ENCODE measurements at places on chromosomes 7 and 10. TPM values are rescaled to one million over a fixed set of nuclear protein-coding genes. Genes with fewer than 3 reads are reported as not detected.

GRCh38 chr10:597976-598375, 91.5 kb downstream of the DIP2C start:
- H3K36me3 ChIP-seq = no peaks in the 10 kb centered on the region
- H3K4me1 ChIP-seq = peaks cover 15% of the 10 kb centered on the region
- H3K27ac ChIP-seq = peak overlapping the region; percentile 63

Gene AGBL3
- not detected for total RNA-seq

GRCh38 chr7:127253281-127254162, 781 bp upstream of the GRM8 start:
- peak; percentile 77 for DNase-seq
- H3K4me3 ChIP-seq = peak overlapping the region; percentile 52
- H3K36me3 ChIP-seq = no peaks in the 10 kb centered on the region

Gene AGAP5
- total RNA-seq = 8.0 TPM

- no peak overlapping the region for H3K27ac ChIP-seq
- no peak overlapping the region for H3K4me3 ChIP-seq
- no peaks in the 10 kb centered on the region for H3K27me3 ChIP-seq
- DNase-seq = no peak
- H3K4me1 ChIP-seq = no peaks in the 10 kb centered on the region
Observed at GRCh38 chr10:112203328-112204076, 19.9 kb upstream of the GPAM start.

DNA sequence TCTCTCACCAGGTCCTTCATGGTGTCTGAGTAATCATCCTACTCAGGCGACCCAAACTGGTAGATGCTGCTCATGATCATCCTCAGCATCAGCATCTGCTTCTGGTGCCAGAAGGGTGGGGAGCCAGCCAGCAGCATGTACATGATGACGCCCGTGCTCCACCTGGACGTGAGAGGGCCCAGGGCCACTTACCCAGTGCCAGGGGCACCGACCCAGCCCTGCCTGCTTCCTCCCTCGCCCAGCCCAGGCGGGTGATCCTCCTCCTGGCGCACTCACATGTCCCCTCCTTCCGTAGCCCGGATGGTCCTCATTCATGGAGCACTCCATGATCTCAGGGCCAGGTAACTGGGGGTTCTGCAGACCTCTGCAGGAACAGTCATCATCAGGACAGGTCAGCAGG, 764.8 kb upstream of the ZNF722 start:
- no peaks in the 10 kb centered on the region for H3K27me3 ChIP-seq
- no peak overlapping the region for H3K4me3 ChIP-seq
- H3K27ac ChIP-seq = no peak overlapping the region

Gene GSTO2
- 9.5 TPM for total RNA-seq

DNA sequence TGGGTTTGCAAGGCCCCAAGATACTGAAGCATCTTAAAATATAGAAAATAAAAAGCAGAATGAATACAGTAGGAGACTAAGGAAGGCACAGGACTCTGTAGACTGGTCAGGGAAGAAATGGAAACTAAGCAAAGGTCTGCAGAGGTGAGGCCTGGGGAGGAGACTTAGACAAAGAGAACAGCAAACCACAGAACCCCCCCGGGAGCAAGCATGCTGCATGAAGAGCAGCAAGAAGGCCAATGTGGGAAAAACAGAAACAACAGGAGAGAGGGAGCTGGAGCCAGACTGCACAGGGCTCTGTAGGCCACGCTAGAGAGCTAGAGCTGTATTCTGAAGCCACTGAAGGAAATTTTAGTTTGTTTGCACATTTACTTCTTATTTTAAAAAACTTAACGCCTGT, 45.7 kb upstream of the ARID5B start:
- H3K27me3 ChIP-seq = no peaks in the 10 kb centered on the region
- no peak overlapping the region for H3K4me3 ChIP-seq
- H3K4me1 ChIP-seq = no peaks in the 10 kb centered on the region
- H3K27ac ChIP-seq = no peak overlapping the region
- no peak for DNase-seq

DNA sequence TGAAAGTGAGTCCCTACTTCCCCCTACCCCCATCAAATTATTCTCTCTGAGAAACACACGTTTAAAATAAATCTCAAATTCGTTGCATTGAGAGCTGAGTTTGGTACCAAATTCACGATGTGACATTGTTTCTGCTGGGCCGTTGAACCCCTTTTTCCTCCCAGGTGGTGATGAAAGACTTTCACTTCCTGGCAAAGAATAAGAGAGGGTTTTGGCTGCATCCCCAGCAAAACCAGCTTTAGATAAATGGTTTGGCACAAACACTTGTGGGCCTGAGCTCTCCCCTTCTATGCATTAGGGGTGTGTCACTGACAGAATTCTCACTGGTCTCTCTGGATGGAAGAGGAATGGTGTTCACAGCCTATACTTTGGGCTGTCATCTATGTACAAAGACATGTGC, 8.8 kb upstream of the DNTT start:
- H3K27me3 ChIP-seq = no peaks in the 10 kb centered on the region
- DNase-seq = no peak
- no peak overlapping the region for H3K27ac ChIP-seq
- peaks cover 7% of the 10 kb centered on the region for H3K4me1 ChIP-seq
- H3K4me3 ChIP-seq = no peak overlapping the region

Gene CHRM2
- total RNA-seq = 9.4 TPM

- no peaks in the 10 kb centered on the region for H3K4me1 ChIP-seq
- H3K27ac ChIP-seq = no peak overlapping the region
- no peak overlapping the region for H3K4me3 ChIP-seq
- no peaks in the 10 kb centered on the region for H3K27me3 ChIP-seq
- no peaks in the 10 kb centered on the region for H3K36me3 ChIP-seq
Observed at GRCh38 chr7:34675749-34676374, 17.8 kb downstream of the NPSR1 start.

DNA sequence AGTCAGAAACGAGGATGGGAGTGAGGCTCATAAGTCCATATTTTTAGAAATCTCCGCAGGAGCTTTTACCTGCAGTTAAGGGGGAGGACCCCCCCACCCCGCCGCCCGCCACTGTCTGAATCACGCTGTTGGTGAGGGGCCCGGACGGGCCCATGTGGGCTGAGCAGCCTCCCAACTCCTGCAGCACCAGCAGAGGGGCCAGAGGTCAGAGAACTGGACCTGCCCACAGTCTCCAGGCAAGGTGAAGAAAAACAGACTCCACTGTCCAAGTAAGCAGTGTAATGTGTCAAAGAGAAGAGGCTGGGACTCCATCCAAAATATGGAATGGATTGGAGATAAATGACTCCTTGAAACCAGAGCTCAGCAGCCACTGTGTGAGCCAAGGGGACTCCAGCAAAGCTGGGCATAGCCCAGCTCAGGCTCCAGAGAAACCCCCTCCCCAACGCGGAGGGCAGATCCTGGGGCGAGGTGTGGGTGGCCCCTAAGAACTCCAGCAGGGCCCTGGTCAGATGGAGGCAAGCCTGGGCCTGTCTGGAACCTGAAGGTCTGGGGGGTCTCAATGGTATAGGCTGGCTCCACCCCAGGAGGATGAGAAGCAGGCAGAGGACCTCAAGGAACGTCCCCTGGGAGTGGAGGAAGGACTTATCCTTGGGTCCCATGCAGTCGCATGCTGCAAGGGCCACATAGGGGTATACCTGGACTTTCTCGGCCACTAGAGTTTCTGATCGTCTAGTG, 128.5 kb upstream of the TNS3 start:
- no peaks in the 10 kb centered on the region for H3K4me1 ChIP-seq
- no peaks in the 10 kb centered on the region for H3K36me3 ChIP-seq
- H3K27me3 ChIP-seq = no peaks in the 10 kb centered on the region

DNA sequence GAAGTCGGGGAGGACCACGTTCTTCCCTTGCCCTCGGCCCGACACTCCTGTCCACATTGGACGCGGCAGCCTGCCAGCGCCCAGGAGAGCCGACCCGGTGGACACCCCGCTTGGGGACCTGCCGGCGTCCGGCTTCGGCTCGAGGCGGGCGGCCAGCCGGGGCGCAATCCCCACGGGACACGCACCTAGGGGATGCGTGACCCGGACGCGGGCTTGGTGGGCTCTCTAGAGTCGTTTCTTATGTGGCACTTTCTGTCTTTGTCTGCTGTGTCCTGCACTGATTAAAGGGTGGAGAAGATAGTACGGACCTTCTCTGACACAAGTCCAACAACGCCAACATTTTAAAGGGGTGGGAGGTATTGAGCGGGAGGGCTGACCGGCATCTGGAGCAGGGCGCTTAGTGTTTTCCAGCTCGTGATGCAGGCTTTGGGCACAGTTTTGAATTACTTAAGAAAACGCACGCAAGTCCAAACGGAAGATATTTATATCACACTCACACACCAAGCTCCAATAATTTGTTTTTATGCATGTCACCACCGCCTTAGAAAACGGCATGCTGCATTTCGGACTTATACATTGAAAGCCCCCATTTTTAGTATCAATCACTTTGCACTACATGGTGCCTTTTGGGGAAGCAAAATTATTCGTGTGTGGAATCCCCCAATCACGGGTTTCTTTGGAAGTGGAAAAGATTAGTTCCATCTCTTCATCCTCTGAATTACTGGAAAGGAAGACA, 3.9 kb upstream of the SPAG6 start:
- no peak for DNase-seq
- H3K27ac ChIP-seq = peak overlapping the region; percentile 92
- peak overlapping the region; percentile 90 for H3K4me3 ChIP-seq
- H3K4me1 ChIP-seq = peaks cover 26% of the 10 kb centered on the region

GRCh38 chr7:15801041-15801440, 114.6 kb upstream of the MEOX2 start:
- no peaks in the 10 kb centered on the region for H3K27me3 ChIP-seq
- no peaks in the 10 kb centered on the region for H3K4me1 ChIP-seq
- H3K36me3 ChIP-seq = no peaks in the 10 kb centered on the region
- DNase-seq = no peak
- no peak overlapping the region for H3K27ac ChIP-seq

Gene RNLS
- 23.3 TPM for total RNA-seq

Gene SDK1
- total RNA-seq = 4.9 TPM

Gene GPC2
- 3.5 TPM for total RNA-seq

GRCh38 chr10:66833861-66834260, 92.0 kb upstream of the LRRTM3 start:
- H3K27me3 ChIP-seq = no peaks in the 10 kb centered on the region
- H3K27ac ChIP-seq = no peak overlapping the region
- no peaks in the 10 kb centered on the region for H3K36me3 ChIP-seq
- no peak overlapping the region for H3K4me3 ChIP-seq

Gene VWC2
- total RNA-seq = 0.27 TPM

Gene CRTAC1
- total RNA-seq = not detected

DNA sequence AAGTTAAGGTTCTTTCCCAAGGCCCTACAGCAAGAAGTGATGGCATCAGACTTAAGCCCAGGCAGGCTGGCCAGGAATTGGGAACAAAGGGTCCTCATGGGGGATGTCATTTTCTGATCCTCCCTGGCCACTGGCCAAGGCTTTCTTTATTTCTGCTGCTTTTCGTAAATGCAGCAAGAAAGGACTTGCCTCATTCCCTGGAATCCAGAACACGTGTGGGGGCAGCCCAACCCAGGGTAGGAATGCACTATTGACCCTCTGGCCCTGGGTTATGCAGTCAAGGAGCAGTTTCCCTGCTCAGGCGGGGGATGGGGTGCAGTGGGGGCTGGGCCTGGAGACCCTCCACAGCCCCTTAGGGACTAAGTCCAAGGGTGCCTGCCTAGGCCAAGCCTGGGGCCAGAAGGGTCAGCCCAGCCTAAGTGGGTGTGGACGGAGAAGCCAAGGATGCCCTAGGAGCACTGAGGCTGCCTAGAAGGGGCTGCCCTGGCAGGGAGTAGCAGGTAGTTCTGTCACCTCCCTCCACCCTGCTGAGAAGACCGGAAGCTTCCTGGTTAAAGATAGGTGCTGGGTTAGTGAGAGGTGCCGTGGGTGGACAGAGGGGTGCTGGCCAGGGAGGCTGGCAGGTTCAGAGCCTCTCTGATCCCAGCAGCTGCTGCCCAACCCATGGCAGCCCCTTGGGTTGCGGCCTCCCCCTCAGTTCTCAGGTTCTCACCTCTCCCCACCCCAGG, 179.2 kb downstream of the SH3PXD2A start:
- H3K4me1 ChIP-seq = peaks cover 19% of the 10 kb centered on the region
- no peak overlapping the region for H3K4me3 ChIP-seq
- H3K27ac ChIP-seq = peak overlapping the region; percentile 82
- no peaks in the 10 kb centered on the region for H3K36me3 ChIP-seq

DNA sequence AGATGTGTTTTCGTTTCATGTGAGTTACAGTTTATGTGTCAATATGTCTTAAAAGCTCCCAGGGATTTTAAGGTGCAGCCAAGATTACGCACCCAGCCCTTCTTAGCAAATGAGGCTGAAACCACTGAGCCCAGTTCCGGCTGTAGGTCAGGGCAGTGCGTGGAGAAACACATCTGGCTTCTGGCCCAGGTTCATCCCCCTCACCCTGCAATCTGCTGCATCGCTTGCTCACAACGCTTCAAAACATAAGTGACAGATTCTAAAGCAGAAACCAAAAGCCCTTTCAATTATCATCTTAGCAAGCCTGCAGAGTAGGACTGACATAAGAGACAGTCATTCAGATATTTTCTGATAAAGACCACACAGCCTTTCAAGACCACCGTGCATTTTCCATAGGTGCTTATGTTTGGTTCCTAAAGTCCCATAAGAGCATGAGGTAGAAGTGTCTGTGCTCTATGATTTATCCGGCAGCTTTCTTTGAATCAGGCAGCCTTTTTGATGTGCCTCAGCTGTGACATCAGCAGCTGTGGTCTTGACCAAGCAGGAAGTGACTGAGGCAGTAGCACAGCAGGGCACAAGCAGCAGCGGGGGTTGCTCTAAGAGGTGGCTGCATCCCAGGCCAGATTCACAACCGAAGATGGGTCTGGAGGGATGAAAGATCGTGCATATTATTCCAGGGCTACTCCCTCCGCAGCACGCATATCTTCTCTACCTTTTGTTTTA, 72.1 kb upstream of the LYZL2 start:
- H3K4me1 ChIP-seq = no peaks in the 10 kb centered on the region
- H3K4me3 ChIP-seq = no peak overlapping the region
- no peaks in the 10 kb centered on the region for H3K27me3 ChIP-seq
- DNase-seq = peak; percentile 69

Gene TFR2
- total RNA-seq = 0.60 TPM

GRCh38 chr7:142793156-142793555, 22.4 kb downstream of the PRSS2 start:
- peaks cover 32% of the 10 kb centered on the region for H3K27me3 ChIP-seq
- H3K36me3 ChIP-seq = no peaks in the 10 kb centered on the region
- no peak overlapping the region for H3K27ac ChIP-seq
- peaks cover 17% of the 10 kb centered on the region for H3K4me1 ChIP-seq

Gene SFTPA1
- total RNA-seq = not detected

DNA sequence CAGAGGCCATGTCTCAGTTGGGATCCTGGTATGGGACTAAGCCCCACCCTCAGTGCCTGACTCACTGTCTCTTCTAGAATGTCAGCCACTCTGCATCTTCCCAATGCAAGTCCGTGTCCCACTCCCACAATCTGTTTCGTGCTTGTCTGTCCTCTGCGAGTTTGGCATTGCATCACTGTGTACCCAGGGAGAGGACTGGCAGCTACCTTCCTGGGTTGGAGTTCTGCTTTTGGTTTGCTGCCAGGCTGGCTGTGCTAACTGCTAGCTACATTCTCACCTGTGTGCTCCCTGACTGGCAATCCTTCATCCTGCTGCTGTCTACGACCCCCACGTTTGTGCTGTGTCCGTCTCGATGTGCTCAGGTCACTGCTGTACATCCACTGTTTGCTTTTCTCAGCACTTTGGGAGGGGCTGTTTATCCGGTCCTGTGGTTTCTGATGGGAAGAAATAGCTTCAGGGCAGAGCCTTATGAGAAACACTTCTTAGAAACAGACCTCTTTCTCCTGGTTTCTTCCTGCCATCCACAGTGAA, 56.0 kb upstream of the GLI3 start:
- H3K4me3 ChIP-seq = no peak overlapping the region
- H3K4me1 ChIP-seq = no peaks in the 10 kb centered on the region
- H3K27me3 ChIP-seq = no peaks in the 10 kb centered on the region
- no peak for DNase-seq

GRCh38 chr10:129042776-129043595, 424.1 kb upstream of the MGMT start:
- no peak for DNase-seq
- no peak overlapping the region for H3K27ac ChIP-seq

GRCh38 chr10:108749042-108749441, 1174.3 kb downstream of the XPNPEP1 start:
- H3K27ac ChIP-seq = no peak overlapping the region
- DNase-seq = no peak
- no peaks in the 10 kb centered on the region for H3K36me3 ChIP-seq
